ENCODE measurements at places on chromosomes 12 and 14.

DNA sequence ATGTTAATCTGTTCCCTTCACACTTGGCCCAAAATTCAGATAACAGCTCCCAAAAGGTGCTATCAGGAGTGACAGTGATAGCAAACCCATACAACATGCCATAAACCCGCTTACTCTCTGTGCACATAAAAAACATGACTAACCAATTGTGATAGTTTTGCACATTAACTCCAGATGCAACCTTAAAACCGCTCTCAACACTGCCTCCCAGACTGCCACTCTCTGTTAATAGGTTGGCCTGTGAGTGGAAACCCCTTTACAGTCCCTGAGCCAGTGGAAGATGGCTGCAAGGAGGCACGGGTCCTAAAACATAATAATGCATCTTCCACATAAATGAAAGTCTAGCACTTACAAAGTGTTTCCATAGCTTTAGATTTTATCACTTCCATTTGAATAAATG is 12.0 kb upstream of the TMTC1 start:
- DNase-seq: no peak

- no peak for DNase-seq
Observed at GRCh38 chr14:102293781-102294180, 11.2 kb downstream of the MOK start.

- no peak for DNase-seq
Observed at GRCh38 chr12:128444598-128444997, 177.6 kb downstream of the TMEM132C start.

DNA sequence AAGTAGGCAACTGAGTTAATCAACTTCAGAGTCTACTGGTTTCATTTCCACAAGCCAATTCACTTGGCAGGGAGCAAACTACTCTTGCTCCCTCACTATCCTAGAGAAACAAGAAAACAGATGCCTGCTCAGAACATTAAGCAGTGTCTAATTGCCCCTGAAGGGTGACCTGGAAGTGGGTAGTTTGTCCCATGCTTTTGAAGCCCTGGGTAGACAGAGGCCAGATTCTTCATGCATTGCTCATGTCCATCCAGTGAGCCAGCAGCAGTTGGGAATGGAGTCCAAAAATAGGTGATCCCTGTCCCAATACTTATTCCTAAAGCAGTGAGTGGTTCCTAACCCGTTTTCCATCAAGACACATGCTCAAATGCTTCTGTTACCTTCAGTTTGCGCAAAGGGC is 48.8 kb downstream of the BICDL1 start:
- no peak for DNase-seq

GRCh38 chr12:70920251-70920851 is at the start of gene PTPRR:
PTPRR (minus strand) TSS chr12:70920738; CDS start chr12:70920390, 348 bp downstream.
- no peak for DNase-seq
